ENCODE measurements at places on chromosomes 16 and 17.

- no peak for DNase-seq
Observed at GRCh38 chr16:58157951-58158540, 28.9 kb upstream of the CFAP20 start.

- peak; percentile 74 for DNase-seq
Observed at GRCh38 chr16:2842340-2843000, 12.4 kb downstream of the ZG16B start.

GRCh38 chr16:83212301-83212841, 585.6 kb downstream of the CDH13 start:
- DNase-seq = no peak

DNA sequence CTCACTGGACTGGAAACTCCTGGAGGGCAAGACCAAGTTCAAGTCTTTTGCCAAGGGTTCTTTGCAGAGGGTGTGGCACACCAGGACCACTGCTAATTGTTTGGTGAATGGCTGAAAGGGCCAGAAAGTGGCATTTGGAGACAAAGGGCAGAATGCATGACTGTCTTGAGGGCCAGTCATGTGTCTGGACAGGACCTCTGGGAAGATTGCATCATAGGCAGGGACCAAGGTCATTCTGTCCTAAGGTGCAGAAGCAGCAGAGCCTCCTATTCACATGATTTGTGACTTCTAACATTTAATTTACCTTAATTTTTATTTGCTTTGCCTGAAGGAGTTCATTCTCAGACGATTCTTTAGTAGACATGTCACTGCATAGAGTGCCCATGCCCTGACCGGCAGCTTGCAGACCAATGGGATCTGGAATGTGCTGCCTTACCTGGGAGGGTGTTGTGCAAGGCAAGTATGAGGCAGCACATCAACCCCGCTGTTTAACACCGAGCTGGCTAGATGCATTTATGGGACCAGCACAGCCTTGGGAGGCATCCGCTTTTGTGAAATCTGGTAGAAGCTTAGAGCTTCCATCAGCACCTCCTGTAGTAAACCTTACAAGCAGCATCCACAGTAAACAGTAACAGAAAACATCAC, 62.3 kb upstream of the MAF start:
- DNase-seq = no peak

GRCh38 chr16:87705771-87706277, 60.0 kb downstream of the KLHDC4 start:
- no peak for DNase-seq

- DNase-seq = peak; percentile 74
Observed at GRCh38 chr17:58083491-58084316, 485 bp downstream of the DYNLL2 start.

- peak; percentile 0 for DNase-seq
Observed at GRCh38 chr17:82932518-82933310, 92.9 kb upstream of the ZNF750 start.

DNA sequence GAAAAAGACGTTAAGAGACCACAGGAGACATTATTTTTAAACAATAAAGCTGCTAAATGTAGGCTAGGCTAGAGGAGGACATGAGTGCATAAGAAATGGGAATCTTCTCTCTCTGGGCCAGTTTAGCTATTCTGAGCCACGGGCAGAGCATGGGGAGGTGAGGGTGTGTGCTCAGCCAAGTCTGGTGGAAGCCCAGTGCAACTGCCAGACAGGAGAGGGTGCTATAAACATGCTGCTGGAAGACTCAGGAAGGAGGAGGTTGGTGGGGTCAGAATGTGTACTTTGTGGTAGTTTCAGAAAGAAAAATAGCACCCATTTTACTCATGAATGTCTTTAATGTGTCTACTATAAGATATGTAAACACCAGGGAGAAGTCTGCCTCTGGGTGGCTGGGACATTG, 5.9 kb upstream of the SDK2 start:
- DNase-seq = peak; percentile 19

GRCh38 chr17:69142175-69142802, 594 bp upstream of the ABCA6 start:
- DNase-seq = no peak

GRCh38 chr17:67165201-67165600, 79.8 kb downstream of the HELZ start:
- no peak for DNase-seq

- no peak for DNase-seq
Observed at GRCh38 chr16:46975165-46975564, 1.7 kb upstream of the DNAJA2 start.

DNA sequence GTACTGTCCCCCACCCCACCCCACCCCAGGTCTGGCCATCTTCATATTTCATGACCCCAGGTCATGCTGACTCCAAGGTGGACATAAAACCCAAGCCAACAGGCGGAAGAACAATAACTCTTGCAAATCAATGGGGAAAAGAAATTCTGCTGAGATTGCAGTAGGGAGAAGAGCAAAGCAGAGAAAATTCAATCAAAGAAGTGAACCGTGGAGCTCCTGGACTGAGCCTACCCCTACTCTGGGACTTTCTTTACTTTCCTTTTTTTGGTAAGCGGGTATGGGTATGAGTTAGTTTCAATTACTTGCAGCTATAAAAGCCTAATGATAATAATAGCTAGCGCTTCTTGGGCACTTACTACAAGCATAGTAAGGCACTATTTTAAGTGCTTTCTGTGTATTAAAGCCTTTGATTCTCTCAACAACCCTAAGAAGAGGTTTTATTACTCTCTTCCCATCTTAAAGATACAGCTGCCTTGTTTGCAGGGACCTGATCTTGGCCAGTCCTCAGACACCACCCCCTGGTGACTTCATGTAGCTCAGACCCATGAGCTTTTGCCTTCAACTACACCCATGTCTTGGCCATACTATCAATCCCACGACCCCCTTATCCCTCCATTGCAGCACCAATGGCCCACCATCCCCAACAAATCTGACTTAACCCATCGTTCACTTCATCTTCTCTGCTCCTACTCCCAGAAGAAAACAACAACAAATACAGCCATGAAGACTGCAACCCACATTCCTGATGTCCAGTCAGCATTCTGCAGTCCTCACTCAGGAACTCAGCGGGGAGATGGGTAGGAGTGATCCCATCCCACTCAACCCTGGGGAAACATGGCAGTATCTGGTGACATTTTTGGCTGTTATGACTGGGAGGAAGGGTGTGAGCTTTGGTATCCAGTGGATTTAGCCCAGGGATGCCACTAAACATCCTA, 4.4 kb downstream of the GGA2 start:
- no peak for DNase-seq

GRCh38 chr16:3133844-3134243, 985 bp upstream of the ZNF213 start:
- no peak for DNase-seq

DNA sequence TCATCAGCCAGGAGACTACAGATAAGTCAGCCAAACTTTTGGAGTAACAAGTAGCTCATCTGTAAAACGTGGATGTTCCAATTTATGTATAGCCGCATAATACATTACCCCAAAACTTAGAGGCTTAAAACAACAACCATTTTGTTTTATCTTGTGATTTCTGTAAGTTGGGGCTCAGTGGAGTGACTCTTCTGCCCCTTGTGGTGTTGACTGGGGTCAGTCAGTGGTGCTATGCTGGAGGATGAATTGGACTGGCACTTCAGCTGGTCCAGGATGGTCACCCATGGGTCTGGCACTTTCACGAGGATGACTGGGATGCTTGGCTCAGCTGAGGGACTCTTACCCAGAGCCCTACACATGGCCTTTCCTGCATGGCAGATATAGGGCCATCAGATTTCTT, 172.5 kb downstream of the WWOX start:
- no peak for DNase-seq

GRCh38 chr17:77392376-77393273, 251.9 kb downstream of the SEC14L1 start:
- no peak for DNase-seq

Data from CD4-positive, alpha-beta T cell treated with Interleukin-17A for 4 hours (primary cell).